ENCODE measurements at places on chromosomes 16 and 17.

DNA sequence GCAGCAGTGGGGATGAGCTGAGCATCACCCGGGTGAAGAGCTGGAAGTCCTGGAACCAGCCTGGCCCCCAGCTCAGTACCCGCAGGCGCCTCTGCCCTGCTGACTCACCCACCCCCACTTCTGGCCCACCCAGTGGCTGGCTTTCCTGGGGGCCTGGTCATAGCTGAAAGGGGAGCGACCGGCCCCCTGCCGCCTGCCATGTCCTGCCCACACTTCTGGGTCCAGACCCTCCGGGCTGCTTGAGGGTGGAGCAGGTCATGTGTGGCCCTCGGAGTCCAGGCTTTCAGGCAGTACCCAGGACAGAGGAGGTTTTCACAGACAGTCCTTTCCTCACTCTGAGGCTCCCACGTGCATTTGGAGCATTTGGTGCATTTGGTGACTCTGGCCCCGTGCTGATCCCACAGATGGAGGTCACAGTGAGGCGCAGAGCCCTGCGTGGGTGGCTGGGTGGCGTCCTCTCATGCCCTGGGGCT lies 7.1 kb upstream of the PIEZO1 start:
- no peak for DNase-seq

DNA sequence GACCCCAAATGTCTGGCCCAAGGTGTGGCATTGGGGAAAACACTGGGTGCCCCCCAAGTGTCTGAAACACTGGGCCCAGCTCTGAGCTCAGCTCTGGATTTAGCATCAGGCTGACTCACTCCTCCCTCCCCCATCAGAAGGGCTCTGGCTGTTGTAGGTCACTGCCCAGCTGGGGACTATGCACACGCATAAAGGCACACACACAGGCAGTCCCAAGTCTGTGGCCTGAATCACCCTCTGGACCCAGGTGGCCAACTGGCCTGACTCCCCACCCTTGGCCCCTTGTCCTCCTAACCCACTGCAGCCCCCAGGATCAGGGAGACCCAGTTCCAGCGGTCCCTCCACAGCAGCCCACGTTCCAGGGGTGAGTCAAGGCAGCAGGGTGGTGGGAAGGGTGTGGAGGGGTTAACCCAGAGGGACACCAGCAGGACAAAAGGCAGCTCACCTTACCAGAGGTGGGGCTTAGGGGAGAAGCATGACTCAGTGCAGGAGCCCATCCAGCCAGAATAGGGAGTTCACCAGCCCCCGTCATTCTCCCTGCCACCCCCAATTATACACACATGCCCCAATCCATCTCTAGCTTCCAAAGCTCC lies 47.0 kb downstream of the MYO18A start:
- DNase-seq: peak; percentile 24

DNA sequence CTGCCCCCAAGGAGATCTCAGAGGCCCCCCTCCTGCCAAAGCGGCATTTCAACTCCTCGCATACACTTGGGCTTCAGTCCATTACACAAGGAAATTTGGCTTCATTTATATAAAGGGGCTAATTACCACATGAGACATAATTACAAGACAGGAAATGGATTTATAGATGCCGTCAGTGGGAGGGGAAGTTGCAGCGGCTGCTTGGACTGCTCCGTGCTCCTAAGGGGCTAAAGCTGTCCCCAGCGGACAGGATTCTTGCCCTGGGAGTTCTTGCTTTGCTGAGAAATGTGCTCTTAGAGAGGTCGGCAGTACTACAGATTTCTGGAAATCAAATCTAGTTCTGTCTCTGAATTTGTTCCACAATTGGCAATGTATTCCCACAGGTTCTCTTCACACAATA lies 57.2 kb upstream of the NLK start:
- DNase-seq: no peak

DNA sequence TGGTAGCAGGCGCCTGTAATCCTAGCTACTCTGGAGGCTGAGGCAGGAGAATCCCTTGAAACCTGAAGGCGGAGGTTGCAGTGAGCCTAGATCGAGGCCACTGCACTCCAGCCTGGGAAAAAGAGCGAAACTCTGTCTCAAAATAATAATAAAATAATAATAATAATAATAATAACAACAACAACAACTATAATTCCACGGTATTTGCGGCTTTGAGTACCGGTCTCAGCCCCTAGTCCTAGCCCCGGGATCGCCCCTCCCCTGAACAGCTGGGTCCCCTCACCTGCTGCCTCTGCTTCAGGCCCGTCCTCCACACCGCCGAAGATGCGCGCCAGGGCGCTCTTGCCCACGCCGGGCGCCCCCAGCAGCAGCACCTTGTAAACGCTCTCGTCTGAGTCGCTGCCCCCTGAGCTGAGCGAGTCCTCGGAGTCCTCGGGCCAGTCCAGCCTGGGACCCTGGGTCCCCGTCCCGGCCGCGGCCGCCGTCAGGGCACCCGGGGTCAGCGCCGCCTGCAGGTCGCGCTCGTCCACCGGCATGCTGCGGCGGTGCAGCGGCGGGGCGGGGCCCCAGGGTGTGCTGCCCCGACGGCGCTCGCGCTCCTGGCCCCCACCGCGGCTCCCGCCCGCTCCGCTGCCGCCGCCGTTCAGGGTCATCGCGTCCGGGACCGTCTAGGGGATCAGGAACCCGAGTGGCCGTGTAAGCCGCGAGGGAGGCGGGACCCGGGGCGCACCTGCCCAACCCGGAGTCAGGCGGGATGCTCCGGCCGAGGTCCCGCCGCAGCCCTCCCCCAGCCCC lies 611 bp downstream of the RRAD start:
- no peak for DNase-seq

DNA sequence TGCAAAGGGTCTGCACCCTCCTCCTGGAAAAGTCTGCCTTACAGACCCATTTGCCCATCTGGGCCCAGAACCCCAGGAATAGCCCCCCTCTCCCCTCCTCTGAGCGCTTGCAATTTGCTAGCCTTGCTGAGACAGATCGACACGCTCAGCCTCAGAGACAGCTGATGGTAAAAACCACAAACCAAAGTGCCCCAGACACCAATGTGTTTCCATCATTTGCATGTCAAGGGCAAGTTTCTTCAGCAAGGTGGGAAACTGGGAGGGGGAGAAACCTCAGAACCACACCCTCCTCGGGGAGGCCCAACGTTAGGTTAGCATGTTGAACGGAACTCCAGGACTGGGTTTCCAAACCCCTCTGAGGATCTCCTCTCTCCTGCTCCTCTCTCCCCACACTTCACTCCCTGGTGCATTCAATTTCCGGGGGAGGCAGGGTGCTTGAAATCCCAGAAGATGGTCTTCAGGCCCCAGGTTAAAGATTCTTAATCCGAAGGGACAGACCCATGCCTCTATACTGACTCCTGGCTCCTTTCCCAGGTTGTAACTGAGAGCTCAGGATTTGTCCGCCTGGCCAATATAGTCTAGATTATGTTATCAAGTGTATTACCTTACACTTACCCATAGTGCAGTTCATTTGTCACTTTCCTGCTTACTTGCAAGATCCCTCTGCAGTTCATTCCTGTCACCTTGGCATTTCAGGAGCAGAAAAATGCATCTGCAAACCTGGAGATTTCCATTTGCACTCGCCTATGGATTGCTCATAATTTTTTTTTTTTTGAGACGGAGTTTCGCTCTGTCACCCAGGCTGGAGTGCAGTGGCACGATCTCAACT lies 1.3 kb upstream of the CUEDC1 start:
- peak; percentile 42 for DNase-seq

GRCh38 chr17:34357398-34357797 lies 1.1 kb downstream of the CCL13 start:
- no peak for DNase-seq

- DNase-seq: no peak
Observed at GRCh38 chr17:10046786-10047785, 142.0 kb upstream of the RCVRN start.

- DNase-seq: no peak
Observed at GRCh38 chr17:72456075-72456474, 335.3 kb downstream of the SOX9 start.

DNA sequence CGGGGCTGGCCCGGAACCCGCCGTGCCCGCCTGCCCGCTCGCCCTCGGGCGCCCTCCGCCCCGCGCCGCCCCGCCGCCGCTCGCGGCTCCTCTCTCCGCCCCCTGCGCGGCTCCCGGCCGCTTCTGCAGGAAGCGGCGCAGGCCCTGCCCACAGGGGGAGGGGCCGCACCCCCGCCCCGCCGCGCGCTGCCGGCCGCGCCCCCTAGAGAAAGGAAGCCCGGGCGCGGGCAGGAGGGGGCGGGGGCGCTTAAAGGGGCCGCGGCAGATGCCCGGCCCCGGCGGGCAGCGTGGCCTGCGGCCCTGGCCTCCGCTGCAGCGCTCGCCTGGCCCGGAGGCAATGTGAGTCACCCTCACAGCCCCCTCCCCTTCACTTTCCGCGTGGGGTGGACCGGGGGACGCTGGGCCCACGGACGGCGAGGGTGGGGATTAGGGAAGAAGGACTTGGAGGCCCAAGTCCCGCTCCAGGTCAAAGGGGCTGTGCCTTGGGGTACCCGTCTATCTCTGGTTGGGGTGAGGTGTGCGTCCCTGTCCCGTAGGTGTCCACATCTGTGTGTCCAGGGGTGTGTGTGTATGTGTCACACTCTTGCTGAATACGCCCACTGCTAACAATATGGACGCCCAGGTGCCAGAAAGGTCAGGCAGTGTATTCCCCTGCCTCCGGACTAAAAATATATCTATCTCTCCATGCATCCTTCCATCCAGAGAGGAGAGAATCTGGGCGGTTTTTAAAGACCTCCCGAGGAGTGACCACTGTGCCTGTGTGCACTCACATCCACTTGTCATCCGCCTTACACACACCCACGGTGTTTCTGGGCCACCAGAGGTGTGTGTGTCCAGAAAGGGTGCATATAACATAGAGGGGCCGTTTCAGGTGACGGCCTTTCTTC lies at the start of gene GIT1:
GIT1 (minus strand) TSS at position 125 of the 887 bp plus-strand sequence. CDS start 270 bp downstream, outside the sequence.
- peak; percentile 95 for DNase-seq

GRCh38 chr17:42520540-42520951 lies 15.5 kb upstream of the NAGLU start:
- DNase-seq: peak; percentile 47

- no peak for DNase-seq
Observed at GRCh38 chr17:33934696-33935095, 320.4 kb upstream of the CCL2 start.

GRCh38 chr16:88349903-88350900 lies 32.6 kb upstream of the ZNF469 start:
- no peak for DNase-seq

- DNase-seq: no peak
Observed at GRCh38 chr17:45374501-45374900, 57.7 kb upstream of the MAP3K14 start.

DNA sequence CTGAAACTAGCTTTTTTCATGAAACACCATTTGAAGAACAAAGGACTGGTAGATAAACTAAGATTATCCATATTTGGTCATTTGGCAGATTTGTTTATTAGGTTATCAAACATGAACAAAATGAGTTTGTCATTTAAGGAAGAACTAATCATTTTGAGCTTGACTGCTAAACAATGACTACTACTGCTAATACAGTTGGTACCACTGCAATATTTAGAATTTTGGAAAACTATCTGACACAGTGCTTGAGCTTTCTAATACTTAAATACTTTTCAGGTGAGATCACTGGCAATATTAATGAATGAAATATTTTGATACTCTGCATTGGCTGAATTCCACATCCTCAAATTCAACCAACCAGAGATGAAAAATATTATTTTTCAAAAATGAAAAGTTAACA lies 47.2 kb downstream of the MED13 start:
- no peak for DNase-seq

DNA sequence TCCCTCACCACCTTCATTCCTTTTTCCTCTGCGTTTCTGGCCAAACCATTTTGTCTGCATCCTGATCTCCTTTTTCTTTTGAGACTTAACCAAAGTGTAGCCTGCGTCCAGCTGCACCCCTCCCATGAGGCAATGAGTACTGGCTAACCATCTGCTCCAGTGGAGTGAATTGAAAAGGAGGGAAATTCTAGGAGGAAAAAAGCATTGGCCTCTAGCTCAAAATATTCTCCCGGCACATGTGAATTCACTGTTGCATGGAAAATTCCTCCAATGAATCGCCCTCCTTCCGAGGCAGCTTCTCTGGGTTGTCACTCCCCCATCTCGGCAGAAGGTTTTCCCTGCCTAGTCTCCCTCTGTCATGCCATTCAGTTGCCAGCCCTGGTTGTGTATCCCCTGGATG lies 5.6 kb downstream of the RAP1GAP2 start:
- DNase-seq: no peak

- peak; percentile 85 for DNase-seq
Observed at GRCh38 chr17:47889734-47890529, 6.1 kb upstream of the SP2 start.

- DNase-seq: no peak
Observed at GRCh38 chr17:81030741-81031565, 4.0 kb upstream of the BAIAP2 start.

- DNase-seq: no peak
Observed at GRCh38 chr16:9773289-9773688, 408.9 kb downstream of the GRIN2A start.

DNA sequence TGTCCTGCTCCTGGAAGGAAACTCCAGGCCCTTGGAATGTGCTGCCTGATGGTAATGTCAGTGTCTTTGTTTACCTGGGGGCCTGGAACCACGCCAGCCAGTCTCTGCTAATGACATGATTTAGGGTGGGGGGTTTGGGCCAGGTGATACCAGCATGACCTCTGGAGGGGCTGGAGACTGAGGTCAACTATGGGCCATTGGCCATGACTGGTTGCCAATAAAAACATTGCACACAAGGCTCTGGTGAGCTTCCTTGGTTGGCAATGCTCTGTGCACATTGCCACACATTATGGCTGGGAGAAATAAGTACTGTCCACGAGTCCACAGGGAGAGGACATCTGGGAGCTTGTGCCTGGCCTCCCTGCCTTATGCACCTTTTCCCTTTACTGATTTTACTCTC lies 52.5 kb downstream of the LITAF start:
- no peak for DNase-seq

GRCh38 chr17:31008374-31009041 lies 37.7 kb downstream of the RNF135 start:
- no peak for DNase-seq

All from OCI-M1 (cell line).